Cerebellar cortex (tissue), 1 donor: ENCODE measurements at places on chromosomes 12 and 14.

GRCh38 chr12:77225373-77225772 lies 160.0 kb upstream of the E2F7 start:
- no peak for DNase-seq

DNA sequence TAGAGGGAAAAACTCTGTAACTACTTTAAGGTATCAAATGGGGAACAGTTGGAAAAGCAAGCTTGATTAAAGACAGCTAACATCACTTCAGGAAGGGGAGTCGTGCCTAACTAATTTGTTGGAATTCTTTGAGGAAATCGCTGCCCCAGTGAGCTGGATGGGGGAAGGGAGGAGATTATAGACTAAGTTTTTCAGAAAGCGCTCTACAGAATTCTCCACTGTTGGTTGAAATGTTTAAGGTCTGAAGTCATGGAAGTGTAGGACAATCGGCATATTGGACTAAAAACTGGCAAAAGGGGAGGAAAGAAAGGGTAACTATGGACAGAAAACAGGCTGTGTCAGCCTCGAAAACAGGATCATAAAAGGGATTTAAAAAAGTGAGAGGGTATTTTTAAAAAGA lies 229.9 kb upstream of the HMGA2 start:
- peak; percentile 84 for DNase-seq

DNA sequence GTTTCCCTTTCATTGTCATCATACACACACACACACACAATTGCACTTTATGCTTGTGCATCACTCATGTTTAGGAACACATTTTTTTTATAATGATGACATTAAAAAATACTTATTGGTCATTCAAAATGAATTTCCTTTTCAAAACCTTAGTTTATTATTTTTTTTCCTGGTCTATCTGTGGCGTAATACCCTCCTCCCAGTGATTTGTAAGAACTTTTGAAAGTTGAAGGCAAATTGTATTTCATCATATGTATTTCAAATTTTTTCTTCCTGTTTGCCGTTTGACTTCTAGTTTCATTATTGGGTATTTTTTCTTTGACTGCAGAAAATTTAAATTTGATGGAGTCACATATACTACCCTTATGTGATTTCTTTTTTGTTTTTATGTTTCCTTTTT lies 2.5 kb upstream of the LRRK2 start:
- DNase-seq: no peak

DNA sequence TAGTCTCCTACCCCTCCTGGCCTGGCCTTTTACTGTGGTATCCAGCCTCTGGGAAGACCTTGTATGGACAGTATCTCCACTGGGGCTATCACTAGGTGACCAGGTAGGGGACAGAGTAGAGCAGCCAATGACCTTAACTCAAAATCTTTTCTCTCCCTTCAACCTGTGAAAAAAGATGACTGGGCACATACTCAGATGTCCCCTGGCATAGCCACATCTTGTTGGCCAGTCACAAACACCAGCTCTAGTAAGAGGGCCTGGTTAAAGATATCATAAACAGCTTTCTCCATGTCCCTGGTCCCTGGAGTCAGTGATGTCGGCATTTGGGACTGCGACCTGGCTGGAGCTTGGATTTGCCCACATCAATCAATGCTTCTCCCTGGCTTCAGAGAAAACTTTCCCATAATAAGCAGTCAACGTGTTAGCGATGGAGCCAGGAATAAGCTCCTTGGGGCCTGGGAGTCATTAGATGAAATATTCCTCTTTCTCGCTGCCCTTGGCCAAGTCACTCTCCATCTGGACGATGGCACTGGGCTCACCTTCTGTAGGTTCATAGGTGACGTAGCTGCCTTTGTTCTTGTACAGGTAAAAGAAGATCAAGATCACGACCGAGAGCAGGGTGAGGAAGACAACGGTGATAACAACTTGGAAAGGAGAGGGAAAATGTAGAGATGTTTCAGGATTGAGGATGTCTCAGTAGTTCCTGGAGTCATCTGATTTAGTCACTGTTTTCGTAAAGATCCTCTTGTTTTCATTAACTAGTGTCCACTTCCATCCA lies 7.0 kb downstream of the DAZAP2 start:
- no peak for DNase-seq
